ENCODE measurements at places on chromosomes 6 and 20. TPM values are rescaled to one million over a fixed set of nuclear protein-coding genes. Genes with fewer than 3 reads are reported as not detected.

Gene MEI4
- 0.18 TPM for total RNA-seq

Gene PPARD
- 17.1 TPM for total RNA-seq

Gene MYCT1
- 2.0 TPM for total RNA-seq

DNA sequence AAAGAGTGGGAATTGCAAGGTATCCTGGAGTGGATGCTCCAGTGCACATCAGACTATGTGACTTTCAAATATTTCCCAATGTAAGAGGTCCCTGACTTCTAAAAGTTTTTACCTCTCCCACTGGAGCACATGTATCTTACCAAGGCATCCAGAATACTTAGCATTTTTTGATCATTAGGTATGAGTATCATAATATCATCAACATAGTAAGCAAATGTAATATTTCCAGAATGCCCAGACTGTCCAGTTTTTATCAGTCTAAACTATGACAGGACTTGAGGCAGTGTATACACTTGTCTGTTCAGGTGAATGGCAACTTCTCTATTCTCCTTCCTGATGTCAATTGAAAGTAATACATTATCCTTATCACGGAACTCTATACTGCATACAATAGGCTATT lies 924.6 kb upstream of the GJE1 start:
- no peak overlapping the region for H3K4me3 ChIP-seq
- no peaks in the 10 kb centered on the region for H3K27me3 ChIP-seq
- no peak overlapping the region for H3K27ac ChIP-seq
- H3K36me3 ChIP-seq, result peaks cover 13% of the 10 kb centered on the region

Gene LGSN
- 0.18 TPM for total RNA-seq

Gene SYCP2
- 0.69 TPM for total RNA-seq

Gene PMEPA1
- total RNA-seq, result 29.8 TPM

GRCh38 chr20:6295127-6295866 lies 172.5 kb upstream of the FERMT1 start:
- no peaks in the 10 kb centered on the region for H3K36me3 ChIP-seq
- H3K4me1 ChIP-seq, result no peaks in the 10 kb centered on the region
- no peaks in the 10 kb centered on the region for H3K27me3 ChIP-seq
- no peak overlapping the region for H3K4me3 ChIP-seq
- no peak overlapping the region for H3K27ac ChIP-seq
- DNase-seq, result no peak

- H3K4me1 ChIP-seq, result peaks cover 10% of the 10 kb centered on the region
- no peaks in the 10 kb centered on the region for H3K36me3 ChIP-seq
- H3K27ac ChIP-seq, result no peak overlapping the region
- DNase-seq, result no peak
Measured at GRCh38 chr6:125316621-125317020, 14.9 kb upstream of the HDDC2 start.

DNA sequence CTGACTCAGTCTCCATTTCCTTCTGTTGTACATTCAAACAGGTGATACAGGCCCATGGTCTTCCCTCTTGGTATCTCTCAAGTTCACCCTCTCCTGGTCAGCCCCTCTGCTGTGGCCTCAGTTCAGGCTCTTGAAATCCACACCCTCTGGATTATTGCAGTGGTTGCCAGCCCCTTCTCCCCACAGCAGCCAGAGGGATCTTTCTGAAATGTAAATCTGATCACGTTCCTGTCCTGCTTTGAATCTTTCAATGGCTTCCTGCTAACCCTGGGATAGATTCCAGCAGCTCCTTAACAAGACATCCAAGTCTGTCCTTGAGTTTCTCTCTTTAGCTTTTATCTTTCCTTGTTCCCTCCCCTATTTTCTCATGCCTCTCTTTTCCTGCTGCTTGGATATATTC lies 22.2 kb downstream of the CHMP4B start:
- H3K27ac ChIP-seq, result peak overlapping the region; percentile 43
- H3K4me1 ChIP-seq, result peaks cover 55% of the 10 kb centered on the region
- no peaks in the 10 kb centered on the region for H3K27me3 ChIP-seq
- peaks cover 12% of the 10 kb centered on the region for H3K36me3 ChIP-seq
- no peak overlapping the region for H3K4me3 ChIP-seq

DNA sequence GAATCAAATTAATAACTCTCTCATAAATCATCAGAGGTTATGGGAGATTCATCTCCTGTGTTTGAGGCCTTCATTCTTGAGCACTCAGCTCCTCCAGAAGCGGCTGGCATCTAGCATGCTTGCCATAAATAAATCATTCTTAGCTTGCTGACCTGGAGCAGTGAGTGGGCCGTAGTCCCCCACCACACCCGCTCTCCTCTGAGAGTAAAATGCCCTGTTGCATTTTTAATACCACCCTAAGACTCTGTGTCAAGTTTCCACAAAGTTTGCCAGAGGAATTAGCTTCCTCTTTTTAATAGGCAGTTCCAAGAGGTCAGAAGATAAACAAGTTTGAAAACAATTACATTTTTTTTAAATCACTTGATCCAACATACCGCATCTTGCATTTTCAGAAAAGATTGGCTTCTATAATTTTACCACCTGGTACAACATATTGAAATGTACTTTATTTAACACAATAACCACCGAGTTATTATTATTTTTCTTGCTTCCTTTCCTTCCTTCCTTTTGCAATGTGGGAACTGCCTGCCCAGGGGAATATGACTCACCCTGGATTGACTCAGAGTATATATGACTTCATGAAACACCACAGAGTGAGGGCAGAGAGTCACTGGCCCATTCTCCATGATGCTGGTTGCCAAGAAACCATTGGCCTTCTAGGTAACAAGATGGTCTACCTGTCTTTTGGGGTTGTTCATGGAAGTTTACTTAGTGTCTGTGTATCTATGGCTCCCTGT lies 29.4 kb upstream of the CLIC5 start:
- no peak for DNase-seq
- no peaks in the 10 kb centered on the region for H3K27me3 ChIP-seq
- no peaks in the 10 kb centered on the region for H3K36me3 ChIP-seq
- H3K4me3 ChIP-seq, result no peak overlapping the region
- peaks cover 19% of the 10 kb centered on the region for H3K4me1 ChIP-seq

Gene SLC17A2
- not detected for total RNA-seq

DNA sequence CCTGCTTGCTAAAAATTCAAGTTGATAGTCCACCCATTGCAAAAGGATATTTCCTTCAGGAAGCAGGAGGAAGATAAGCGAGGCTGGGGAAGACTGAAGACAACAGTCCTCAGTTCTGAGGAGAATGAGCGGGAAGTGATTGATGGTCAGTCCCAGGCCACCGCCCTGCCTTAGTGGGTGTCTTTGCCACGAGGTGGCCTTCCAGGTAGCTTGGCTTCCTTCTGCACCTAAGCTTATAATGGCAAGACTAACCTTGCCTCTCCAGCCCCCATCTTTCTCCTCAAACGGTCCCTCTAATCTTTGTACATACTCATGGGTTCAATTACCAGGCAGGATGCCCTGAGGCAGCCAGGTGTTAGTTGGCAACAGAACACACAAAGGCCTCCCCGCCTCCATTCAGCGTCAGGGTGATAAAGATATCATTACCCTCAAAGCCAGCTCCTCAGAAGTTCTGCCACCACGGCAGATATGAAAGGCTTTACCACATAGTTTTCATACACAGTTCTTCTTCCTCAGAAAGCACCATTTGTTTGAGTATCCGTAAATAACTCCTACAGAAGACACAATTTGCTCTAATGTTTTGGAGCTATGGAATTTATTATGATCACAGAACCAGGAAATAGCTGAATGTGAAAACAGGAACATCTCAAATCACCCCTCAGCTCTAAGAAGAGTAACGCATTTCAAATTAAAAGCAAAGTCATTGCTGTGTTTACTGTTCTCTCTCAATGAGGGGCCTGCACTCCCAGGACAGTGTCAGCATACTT lies 249.4 kb downstream of the ATXN1 start:
- H3K27me3 ChIP-seq, result no peaks in the 10 kb centered on the region
- H3K27ac ChIP-seq, result no peak overlapping the region
- no peak overlapping the region for H3K4me3 ChIP-seq
- H3K36me3 ChIP-seq, result no peaks in the 10 kb centered on the region
- peaks cover 33% of the 10 kb centered on the region for H3K4me1 ChIP-seq

Gene TIAM2
- 19.2 TPM for total RNA-seq

Gene ADGRF4
- not detected for total RNA-seq

DNA sequence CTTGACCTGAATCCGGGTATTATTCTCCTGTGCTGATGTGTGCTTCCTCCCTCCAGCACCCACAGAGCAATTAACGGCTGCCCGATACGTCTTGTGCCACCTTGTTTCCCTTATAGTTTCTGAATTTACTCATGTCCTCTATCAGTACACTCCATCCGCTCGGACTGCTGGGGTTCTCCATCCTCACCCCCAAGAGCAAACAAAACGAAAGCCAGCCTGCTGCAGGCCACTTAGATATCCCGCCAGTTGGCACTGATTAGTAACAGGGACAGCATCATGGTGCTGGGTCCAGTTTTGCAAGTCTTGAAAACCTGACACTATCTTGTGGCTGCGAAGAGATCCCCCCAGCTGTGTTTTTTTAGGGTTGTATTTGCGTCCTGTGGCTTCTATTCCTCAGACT lies 71.8 kb downstream of the SSR1 start:
- peaks cover 40% of the 10 kb centered on the region for H3K4me1 ChIP-seq
- peaks cover 3% of the 10 kb centered on the region for H3K36me3 ChIP-seq
- H3K27ac ChIP-seq, result peak overlapping the region; percentile 75
- DNase-seq, result no peak

Gene SNAP91
- 1.2 TPM for total RNA-seq

GRCh38 chr6:127496471-127496870 lies 22.7 kb downstream of the MTCL3 start:
- no peak overlapping the region for H3K4me3 ChIP-seq
- peaks cover 4% of the 10 kb centered on the region for H3K36me3 ChIP-seq
- H3K27ac ChIP-seq, result no peak overlapping the region
- no peaks in the 10 kb centered on the region for H3K27me3 ChIP-seq
- H3K4me1 ChIP-seq, result no peaks in the 10 kb centered on the region

- no peak overlapping the region for H3K27ac ChIP-seq
- H3K4me3 ChIP-seq, result no peak overlapping the region
- H3K27me3 ChIP-seq, result peaks cover 3% of the 10 kb centered on the region
- no peaks in the 10 kb centered on the region for H3K36me3 ChIP-seq
Measured at GRCh38 chr6:105501826-105502344, 99.0 kb upstream of the PREP start.

DNA sequence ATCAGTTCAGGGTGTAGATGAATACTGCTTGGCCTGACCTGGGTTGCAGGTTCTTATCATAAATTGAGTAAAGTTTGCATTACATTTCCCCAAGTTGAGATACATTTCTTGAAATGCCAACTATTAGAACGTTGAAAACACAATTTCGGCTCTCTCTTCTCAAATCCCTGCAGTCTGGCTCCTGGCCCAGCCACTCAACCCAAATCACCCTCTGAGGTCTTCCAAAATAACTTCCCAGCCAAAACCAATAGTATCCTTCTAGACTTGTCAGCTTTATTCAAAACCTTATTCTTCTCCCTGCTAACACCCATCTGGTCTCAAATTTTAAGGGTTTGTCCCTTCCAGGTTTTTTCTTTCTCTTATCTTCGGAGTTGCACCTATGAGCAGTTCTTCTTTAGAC lies 263.6 kb downstream of the EYA4 start:
- DNase-seq, result no peak
- H3K27me3 ChIP-seq, result no peaks in the 10 kb centered on the region
- H3K27ac ChIP-seq, result no peak overlapping the region

Gene CYP39A1
- 1.3 TPM for total RNA-seq

DNA sequence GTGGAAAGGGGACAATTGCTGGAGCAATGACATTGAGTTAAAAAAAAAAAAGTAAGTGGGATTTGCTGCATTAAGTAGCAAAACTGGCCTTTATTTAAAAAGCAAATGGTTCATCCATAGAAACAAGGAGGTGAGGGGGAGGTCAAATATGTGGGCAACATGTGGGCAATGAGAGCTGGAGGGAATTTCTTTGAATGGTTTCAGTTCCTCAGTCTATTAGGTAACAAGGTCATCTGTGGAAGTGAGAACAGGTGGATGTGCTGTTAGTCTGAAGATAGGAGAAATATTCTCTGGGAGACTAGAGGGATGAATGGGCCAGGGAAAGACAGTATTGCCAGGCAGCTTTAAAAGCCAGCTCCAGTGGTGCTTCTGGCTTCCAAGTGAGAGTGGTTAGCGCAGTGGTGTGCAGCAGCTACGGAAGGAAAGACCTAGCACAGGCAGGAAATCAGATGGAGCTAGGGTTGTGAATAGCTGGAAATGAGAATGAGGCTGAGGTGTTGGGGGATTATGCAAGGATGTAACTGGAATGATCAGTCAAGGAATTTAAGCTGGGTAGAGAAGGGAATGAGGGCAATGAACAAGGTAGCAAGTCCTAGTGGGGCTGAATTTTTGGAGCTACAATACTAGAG lies 727.6 kb downstream of the PTPRT start:
- DNase-seq, result no peak
- no peaks in the 10 kb centered on the region for H3K36me3 ChIP-seq
- H3K27ac ChIP-seq, result no peak overlapping the region
- peaks cover 27% of the 10 kb centered on the region for H3K4me1 ChIP-seq
- H3K4me3 ChIP-seq, result no peak overlapping the region
- H3K27me3 ChIP-seq, result no peaks in the 10 kb centered on the region

Gene GNAS-AS1
- total RNA-seq, result 13.4 TPM

Gene CALHM5
- total RNA-seq, result 0.07 TPM

Data from WTC11 (cell line).